Kidney (tissue), 22 donors: ENCODE measurements at places on chromosomes 11 and 22. TPM values are rescaled to one million over a fixed set of nuclear protein-coding genes. Genes with fewer than 3 reads are reported as not detected.

GRCh38 chr11:34348096-34348495 is 9.7 kb downstream of the ABTB2 start:
- DNase-seq, result no peak

Gene IL10RA
- polyA plus RNA-seq, result 1.8 TPM

Gene NARS2
- 13.0 TPM for polyA plus RNA-seq

DNA sequence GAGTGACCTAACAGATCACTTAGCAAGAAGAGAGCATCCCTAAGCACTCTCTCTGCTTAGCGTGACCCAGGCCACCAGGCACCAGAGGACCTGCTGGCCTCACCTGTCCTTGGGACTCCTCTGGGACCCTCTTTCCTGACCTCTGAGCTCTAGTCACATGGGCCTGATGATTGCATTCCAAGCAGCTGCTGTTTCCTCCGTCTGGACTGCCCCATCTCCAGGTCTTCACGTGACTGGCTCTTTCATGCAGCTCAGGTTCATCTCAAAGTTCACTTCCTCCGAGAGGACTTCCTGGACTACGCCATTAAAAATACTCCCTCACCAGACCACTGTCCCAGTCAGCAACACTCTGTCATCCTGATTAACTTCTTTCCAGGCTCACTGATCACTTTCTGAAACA is 2.9 kb downstream of the MMP20 start:
- DNase-seq, result no peak

GRCh38 chr22:41949297-41949965 is 2.5 kb upstream of the CENPM start:
- DNase-seq, result no peak
